ENCODE measurements at places on chromosomes 13 and 19.

DNA sequence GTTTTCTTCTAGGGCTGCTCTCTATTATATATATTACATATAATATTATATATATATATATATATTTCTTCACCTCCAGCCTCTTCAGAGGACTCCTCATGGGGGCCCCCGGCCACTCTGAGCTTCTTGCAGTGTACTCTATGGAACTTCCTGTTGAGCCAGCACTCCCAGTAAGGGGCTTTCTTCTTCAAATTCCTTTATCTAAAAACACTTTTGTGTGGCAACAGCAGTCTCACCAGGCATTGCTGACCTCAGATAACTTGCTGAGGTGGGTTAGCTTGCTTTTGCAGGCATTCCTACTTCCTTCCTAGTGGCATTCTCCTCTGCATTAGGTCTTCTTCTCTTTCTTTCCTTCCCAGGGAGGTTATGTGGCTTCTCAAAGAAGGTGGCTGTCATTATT lies 381.5 kb downstream of the MYO16 start:
- no peak for DNase-seq

DNA sequence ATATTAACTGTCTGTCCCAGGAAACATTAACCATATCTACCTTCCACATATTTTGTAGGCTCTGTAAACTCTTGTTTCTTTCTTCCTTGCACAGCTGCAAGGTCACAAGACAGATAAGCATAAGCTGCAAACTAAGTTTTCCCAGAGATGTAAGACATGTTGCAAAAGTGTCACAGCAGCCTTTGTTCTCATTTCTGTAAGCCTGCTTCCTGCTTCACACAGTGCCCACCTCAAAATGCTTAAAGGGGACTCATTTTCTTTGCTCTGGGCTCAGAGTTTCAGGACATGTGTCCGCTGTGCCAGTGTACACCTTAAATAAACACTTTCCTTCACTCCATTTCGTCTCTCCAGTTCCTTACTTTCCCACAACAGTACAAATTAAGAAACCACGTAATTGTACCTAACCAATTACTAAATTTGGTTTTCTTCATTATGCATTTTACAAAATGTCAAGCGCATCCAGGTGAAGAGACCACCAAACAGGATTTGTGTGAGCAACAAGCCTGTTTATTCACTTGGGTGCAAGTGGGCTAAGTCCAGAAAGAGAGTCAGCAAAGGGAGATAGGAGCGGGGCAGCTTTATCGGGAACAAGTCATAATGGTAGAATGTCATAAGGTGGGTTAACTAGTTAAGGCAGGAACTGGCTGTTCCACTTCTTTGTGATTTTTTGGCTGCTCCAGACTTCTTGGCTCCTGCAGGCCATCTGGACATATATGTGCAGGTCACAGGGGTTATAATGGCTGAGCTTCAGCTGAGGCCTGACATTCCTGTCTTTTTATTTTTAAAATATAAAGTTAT lies 12.7 kb upstream of the ZNF431 start:
- no peak for DNase-seq

GRCh38 chr19:900302-901111 lies 7.2 kb downstream of the RNU6-9 start:
- peak; percentile 62 for DNase-seq

GRCh38 chr13:30880151-30880855 lies 25.8 kb upstream of the MEDAG start:
- DNase-seq, result no peak

DNA sequence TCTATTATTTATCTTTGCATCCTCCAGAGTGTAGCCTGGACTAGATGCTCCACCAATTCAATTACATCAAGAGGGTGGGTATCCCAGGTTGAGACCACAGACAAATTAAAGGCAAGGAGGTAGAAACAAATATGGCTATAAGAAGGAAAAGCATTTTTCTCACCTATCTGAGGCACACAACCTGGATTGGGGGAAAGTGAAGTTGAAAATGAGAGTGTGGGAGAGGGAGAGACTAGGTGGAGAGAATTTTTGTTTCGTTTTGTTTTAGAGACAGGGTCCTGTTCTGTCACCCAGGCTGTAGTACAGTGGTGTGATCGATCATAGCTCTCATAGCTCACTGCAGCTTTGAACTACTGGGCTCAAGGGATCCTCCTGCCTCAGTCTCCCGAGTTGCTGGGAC lies 5.8 kb upstream of the PRODH2 start:
- DNase-seq, result no peak

DNA sequence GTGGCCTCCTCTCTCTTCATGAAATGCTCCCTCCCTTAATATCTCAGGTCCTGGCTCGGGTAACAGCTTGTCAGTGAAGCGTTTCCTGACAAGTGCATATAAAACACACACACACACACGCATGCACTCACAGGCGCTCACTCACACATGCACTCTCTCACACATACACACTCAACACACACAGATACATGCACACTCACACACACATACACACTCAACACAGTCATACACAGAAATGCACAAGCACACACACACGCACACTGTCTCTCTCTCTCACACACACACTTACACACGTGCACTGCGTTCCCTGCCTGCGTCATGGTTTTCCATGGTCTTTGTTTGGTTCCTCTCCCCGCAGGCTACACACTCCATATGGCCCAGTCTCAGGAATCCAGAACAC lies 344.1 kb downstream of the UQCRFS1 start:
- no peak for DNase-seq

- no peak for DNase-seq
Measured at GRCh38 chr19:10061717-10062310, 24.3 kb upstream of the SHFL start.

DNA sequence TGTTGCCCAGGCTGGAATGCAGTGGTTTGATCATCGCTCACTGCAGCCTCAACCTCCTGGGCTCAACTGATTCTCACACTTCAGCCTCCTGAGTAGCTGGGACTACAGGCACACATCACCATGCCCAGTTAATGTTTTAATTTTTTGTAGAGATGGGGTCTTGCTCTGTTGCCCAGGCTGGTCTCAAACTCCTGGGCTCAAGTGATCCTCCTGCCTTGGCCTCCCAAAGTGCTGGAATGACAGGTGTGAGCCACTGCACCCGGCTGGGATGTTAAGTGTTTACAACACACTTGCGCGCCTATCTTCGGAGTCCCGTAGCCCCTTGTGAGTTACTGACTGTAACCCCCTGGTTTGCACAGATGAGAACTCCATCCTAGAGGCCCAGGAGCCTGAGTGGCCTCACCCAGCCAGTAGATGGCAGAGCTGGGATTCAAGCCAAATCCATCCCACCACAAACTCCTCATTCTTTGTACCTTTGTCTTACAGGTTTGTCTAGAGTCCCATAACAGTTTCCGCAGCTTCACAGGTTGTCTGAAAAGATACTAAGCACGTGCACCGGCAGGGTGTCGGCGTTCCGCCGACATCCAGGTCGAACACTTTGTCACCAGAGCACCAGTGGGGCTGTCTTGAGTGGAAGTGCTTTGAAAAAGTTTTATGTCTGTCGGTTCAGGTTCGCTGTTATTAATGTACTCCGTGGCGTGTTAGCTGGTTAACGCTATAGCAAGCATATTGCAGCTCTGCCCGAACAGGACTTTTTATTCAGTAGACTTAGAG lies 14.7 kb downstream of the MAG start:
- DNase-seq, result no peak

Data from CD4-positive, alpha-beta T cell treated with Interleukin-12 subunit alpha and Interleukin-12 subunit beta, for 1 hour (primary cell).